ENCODE measurements at places on chromosomes 2 and 18.

- no peak for DNase-seq
Observed at GRCh38 chr2:200913654-200914053, 24.5 kb downstream of the NIF3L1 start.

- DNase-seq, result no peak
Observed at GRCh38 chr2:26462100-26462499, 15.8 kb downstream of the OTOF start.

DNA sequence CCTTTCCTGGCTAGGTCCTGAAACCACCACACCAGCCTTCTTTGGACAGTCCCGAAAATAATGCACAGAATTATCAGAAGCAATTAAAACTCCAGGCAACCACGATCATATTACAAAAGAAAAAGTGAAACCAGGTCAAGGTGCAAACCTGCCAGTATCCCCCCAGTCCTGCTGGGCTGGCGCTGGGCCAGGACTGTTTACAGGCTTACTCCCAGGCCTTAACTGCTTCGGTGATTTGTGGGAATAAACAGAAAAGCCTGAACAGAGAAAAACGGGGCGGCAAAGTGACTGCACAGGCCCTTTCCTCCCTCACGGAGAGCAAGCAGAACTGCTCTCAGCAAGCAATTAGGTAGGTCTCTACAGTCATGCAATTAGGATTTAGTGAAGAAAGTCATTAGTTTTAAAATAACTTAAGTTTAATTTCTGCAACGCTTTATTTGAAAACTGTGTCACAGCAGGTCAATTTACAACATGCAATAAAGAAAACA lies 1.3 kb downstream of the HDAC4 start:
- peak; percentile 31 for DNase-seq

DNA sequence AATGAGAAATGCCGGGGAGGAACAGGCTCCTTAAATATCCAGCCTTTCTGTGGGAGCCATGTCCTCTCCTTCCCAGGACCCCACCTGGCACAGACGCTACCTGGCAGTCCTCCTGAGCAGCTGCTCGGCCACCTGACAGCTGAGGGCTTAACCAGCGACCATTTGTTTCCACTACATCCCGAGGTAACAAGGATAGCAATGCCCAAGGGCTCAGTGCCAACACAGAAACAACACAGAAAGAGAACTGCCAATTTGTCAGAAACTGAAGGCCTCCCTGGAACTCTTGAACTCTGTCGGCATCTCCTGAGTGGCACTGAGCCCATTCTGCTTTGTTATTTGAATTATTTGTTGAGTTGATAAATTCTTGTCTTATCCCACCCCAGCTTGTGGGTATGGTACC lies 122.2 kb upstream of the ARHGAP28 start:
- no peak for DNase-seq

DNA sequence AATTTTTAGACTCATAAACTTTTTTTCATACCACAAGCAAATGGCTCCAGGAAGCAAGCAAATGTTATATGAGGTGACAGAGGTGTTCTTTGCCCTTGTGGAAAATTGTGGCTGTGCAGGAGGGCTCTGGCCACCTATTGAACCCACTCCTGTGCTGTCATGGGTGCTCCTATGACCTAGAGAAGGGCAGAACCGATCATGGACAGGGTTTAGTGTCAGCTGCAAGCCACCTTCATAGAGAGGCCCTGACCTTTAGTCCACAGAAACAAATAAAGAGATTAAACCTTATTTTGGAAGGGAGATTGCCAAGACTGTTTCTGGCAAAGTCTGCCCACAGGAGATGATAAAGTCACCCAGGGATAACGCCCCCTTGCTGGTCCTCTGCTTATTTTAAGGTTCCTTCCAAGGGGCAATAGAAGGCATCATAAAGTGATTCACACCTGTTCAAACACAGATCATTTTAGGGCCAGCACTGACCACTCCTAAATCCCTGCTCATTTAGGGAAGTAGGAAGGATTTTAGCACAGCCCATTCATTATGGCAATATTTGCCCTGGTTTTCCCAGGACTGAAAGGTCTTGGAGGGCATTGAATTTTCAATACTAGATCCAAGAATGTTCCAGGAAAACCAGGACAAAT lies 26.1 kb upstream of the STAT4 start:
- no peak for DNase-seq

- DNase-seq, result no peak
Observed at GRCh38 chr2:237231593-237231992, 145.9 kb downstream of the COPS8 start.

DNA sequence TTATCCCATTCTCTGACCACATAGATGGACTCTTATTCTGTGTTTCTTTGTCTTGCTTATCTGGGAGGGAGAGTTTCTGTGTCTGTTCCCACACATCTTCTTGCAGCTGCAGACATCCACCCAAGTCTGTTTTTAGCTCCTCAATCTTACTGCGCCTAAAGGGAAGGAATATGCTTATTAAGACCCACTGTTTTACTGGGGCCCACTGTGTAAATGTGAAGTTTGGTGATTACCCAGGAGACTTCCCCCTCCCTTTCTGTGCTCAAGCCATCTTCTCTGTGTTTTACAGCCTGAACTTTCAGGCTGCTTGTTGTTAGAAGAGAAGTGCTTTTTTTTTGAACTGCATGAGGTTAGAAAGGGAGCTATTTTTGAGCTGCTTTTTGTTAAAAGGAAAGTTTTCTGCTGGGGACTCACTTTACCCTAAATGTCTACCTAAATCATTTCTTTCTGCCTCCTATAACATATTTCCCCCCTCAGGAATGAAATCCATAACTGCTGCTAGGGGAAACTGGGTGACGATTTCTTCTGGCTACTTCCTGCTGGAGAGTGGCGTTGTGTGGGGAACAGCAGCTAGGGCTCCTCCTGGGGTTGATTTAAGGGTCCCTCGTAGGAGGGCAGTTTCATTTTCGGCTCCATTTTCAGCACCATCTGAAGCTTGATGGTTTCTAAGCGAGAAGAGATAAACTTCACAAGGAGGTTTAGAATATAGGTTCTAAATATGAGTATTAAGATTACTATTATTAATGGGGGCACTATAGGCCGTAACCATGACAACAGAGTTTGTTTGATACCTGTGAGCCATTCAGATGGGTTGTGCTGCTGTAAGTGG lies 39.5 kb upstream of the GMCL1 start:
- DNase-seq, result no peak

GRCh38 chr2:207155516-207156444 lies 10.0 kb downstream of the KLF7 start:
- no peak for DNase-seq

GRCh38 chr2:19682493-19682892 lies 219.3 kb downstream of the TTC32 start:
- no peak for DNase-seq

DNA sequence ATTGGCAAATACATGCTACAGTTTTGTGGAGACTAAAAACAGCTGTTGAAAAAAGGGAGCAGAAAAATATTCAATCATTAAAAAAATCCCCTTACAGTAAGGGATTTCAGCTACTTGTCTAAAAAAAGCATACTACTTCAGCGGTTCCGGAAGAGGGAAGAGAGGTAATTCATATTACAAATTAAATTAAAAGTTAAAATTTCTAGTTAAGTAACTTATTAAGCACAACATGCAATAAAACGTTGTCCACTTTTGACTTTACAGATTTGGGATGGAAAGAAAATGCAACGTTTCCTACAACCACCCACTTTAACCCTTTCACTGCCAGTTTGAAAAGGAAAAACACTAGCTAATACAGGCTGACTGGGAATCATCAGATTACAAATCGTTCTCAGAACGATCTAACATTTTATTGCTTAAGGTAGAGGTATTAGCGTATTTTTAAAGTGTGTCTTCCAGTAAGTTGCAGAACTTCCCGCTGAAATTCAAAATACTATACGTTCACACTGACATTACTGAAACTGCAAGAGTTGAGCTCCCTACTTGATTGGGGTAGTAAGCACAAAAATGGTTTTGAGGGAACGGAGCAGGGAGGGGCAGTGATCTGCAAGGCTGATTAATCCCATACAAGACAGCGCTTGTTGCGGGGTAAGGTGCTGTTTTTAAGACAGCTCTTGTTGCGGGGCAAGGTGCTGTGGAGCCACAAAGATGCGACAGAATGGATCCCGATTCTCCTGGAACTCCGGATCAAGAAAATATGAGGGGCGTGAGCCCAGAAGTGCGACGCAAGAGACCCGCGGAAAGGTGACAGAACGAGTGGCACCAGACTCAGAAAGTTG lies 743 bp downstream of the HADHA start:
- DNase-seq, result no peak

- DNase-seq, result no peak
Observed at GRCh38 chr2:237177986-237178385, 92.3 kb downstream of the COPS8 start.

DNA sequence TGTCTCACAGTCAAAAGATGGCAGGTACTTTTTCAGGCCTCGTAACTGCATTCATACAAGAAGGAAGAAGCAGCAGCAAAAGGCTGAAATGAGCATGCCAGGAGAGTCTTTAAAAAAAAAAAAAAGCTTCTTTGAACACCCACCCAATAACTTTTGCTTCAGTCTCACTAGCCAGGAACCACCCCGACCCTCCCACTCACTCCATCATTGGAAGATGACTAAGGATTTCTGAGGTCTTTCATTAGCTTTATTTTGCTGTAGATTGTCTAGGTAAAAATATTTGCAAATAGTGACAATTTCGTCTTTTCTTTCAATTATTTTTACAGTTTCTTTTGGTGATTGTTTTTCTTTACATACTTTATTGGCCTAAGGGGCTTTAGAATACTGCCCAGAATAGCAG lies 37.9 kb downstream of the RBBP8 start:
- DNase-seq, result no peak

- DNase-seq, result no peak
Observed at GRCh38 chr18:57951999-57952774, 91.8 kb upstream of the NEDD4L start.

DNA sequence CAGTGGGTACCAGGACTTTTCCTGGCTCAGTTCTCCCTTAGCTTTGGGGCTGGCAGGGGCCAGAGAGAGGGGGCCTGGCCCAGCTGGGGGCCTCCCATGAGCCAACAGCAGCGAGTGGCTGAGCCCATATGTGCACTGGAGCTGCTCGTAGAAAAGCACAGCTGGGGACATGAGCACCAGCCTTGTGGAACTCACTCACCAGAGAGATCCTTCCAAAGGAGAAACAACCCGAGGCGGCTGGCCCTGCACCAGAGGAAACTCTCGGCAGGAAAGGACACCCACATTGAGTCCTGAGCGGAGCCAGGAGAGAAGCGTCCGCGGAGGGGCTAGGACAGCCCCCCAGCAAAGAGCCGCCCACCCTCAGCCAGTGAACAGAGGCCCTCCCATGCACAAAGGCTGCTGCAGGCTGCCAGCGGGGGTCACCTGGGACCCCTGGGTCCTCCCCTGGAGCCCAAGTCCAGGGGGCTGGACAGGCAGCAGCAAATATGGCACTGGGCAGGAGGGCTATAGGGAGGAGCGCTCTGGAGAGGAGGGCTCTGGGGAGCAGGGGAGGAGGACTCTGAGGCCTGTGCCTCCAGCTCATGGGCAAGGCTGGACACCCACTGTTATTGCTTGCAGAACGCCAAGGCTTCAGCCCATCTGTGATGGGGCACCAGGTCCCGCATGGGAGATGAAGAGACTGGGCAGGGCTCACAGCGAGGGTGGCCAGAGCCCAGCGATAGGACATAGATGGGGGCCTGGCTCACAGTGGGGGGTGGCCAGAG lies 42.1 kb upstream of the SNED1 start:
- DNase-seq, result no peak

DNA sequence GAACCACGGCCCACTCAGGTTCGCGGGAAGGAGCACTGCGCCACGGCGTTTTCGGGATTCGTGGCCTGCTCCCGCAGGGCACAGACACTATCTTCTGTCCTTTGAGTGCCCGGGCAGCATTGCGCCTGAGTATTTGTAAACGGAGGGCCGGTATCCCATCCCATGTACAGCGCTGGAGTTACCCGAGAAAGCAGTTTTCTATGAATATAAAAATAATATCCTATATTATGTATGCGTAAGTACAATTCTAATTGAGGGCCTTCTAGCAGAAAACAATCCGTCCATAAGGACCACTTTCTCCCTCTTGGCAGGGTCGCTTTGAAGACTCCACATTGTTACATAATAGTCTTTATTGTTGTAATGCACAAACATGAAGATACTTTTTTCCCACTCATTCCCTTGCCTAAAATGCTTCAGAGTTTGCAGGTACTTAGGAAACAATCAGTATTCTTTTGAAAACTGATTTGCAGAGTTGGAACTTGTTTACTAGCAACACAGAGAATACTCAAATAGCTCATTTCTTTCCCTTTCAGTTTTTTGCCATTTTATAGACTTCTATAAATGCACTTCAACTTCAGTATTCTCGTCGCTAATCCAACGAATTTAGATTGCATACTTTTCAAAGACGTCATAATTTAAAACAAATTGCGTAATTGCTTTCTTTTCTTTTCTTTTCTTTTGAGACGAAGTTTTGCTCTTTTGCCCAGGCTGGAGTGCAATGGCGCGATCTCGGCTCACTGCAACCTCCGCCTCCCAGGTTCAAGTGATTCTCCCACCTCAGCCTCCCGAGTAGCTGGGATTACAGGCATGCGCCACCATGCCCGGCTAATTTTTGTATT lies 1.0 kb upstream of the REV1 start:
- no peak for DNase-seq

DNA sequence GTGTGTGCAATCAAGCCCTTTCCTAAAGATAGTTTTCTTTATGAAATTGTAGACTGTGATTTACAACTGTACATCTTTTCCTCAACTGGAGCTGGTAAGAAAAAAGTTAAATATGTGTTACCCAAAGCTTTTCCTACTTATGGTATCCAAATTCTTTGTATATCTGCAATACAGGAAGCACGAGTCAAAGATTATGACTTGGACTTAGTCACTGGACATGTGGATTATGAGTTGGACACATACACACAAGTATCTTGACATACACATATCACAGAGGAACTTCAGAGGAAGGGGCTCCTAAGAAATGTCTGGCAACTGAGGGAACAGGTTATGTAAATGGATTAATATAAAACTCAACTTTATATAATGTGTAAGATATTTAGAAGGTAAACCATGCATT lies 35.2 kb downstream of the PRELID3A start:
- no peak for DNase-seq

DNA sequence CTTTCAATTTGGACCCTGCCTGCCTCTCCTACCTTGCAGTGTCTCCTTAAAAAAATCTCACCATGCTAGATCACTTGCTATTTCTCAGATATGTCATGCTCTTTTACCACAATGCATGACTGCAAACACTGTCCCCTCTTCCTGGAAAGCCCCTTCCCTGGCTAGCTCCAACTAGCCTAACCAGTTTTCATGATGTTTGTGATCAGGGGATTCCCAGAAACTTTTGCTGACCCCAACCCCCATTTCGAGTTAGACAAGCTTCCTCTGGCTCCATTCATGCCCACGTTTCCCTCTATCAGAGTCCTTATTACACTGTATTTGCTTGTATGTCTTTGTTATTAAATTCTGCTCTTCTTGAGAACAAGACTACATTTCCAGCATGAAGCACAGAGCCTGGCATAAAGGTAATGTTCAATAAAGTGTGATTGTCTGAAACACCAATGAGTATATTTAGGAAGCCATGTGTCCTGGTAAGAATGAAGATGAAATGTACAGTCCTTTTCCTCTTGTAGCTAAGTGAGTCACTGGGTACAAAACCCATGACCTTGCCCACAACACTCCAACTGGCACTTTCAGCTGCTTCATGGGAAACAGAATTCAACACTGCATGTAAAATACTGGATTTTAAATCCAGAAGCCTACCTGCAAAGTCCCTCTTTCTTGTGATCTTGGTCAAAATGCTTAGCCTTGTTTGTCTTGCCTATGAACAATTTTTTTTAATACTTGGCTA lies 62.0 kb upstream of the ATL2 start:
- DNase-seq, result no peak

GRCh38 chr18:44651478-44651877 lies 29.2 kb upstream of the SETBP1 start:
- no peak for DNase-seq

All from T-helper 17 cell (primary cell).